ENCODE measurements at places on chromosomes 13 and 19.

- DNase-seq, result no peak
These were observed 110.5 kb downstream of the ENOX1 start for GRCh38 chr13:43676320-43676719.

DNA sequence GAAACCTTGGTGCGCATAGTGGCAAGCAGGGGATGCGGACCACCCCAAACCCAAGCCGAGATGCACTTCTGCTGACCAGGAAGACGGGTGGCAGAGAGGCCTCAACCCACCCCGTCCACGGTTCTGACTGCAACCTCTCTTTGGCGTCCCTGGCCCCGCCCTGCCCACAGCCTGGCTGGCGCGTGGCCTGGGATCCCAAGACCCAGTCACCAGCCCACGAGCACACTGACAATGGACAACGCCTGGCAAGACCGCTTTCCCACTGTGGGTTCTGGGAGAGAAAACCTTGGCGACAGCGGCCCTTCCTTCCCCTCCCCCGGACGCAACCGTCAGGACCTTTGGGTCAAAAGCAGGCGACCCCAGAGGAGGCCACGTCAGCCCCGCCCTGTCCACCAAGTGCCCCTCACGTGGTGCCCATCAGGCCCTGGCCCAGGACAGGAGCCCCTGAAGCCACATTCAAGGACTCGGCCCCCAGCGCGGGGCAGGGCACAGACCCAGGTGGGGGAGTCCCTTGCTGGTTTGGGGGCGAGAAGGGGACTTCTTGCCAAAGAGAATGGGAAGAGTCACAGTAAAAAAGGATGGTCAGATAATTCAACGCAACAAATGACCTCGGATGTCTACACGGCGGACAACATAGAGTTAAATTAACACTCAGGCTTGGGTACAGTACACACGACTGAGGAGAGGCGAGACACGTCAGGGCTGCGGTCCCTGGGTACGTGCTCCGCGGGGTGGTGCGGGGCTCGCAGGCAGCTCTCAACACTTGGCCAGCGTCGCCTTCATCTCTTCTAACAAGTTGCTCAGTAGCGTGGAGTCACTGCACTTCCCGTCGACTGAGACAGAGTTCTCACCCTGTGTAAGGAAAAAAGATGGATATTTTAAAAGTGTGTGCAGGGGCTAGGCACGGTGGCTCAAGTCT, 5.0 kb downstream of the IZUMO4 start:
- DNase-seq, result no peak

- DNase-seq, result no peak
These were observed 67.7 kb upstream of the ABCC4 start for GRCh38 chr13:95368998-95369397.

DNA sequence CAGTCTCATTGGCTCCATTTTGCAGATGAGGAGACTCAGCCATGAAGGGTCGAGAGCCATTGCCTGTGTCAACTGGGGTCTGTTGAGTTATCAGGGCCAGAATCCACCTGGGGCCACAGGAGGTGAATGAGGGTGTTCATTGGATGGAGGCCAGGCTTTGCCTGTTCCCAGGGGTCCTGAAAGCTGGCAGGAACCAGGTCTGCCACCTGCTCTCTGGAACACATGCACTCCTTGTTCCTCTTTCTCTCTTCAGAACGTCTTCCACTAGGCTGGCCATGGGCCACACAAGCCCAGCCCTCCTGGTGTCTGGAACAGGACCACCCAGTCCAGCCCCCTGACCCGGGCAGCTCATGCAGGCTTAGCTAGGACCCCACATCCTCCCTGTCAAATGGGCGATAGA, 21.1 kb downstream of the PPP1R37 start:
- no peak for DNase-seq

GRCh38 chr19:1028062-1028926, 1.9 kb downstream of the CNN2 start:
- DNase-seq, result no peak

DNA sequence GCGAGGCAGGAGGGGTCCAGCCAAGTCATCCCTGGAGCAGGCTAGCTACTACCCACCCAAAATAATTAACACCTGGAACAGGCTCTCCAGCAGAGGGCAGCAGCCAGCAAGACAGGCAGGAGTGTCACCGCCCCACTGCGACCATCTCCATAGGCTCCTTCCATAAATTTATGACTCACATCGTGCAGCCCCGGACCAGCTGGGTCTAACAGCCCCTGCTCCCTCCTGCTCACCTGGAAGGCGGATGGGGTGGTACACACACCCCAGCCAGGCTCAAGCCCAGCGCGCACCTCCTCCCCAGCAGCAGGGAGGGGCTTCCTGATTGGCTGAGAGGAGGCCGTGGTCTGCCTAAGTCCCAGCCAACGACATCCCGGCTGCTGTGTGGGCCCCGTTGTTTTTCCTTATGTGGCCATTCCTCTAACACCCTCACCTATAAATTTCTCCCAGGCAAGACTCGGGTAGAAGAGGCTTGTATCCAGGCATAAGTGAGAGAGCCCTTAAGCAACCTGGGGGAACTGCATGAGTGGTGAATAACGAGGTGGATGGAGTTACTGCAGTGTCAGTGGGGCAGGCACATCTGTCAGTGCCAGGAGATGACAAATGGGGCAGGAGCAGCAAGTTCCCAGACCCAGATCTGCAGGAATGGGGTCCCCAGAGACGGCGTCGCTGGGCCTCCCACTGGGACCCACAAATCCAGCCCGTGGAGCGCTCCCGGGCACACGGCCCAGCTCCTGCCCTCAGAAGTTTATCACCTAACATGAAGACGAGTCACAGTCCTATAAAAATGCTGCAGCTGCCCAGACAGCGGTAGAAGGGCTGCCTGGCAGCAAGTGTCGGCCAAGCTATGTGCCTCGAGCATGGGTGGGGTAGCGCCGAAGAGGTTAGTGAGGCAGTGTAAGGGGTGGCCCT, 43.1 kb downstream of the CEBPG start:
- peak; percentile 40 for DNase-seq

DNA sequence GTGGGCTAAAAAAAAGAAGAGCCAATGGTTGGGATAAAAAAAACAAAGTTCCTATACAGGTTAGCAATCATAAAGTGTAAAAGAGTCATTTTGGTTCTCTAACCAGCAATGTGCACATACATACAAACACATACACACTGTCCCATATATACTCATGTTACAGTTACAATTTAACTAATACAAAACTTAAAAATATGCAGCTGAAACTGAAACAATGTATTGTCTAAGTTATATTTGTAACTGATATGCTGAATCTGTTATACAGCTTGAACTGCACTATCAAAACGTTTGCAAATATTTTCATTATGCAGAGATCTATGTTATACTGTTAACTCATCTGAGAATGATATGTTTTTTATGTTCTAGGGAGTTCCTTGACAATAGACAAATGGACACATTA, 173.7 kb downstream of the KLF12 start:
- no peak for DNase-seq

- no peak for DNase-seq
These were observed 14.9 kb downstream of the UBE2L5 start for GRCh38 chr13:30437177-30437576.

- no peak for DNase-seq
These were observed 223.1 kb downstream of the MZT1 start for GRCh38 chr13:72504131-72504841.

- DNase-seq, result no peak
These were observed 233.1 kb downstream of the LACC1 start for GRCh38 chr13:44112700-44113329.

DNA sequence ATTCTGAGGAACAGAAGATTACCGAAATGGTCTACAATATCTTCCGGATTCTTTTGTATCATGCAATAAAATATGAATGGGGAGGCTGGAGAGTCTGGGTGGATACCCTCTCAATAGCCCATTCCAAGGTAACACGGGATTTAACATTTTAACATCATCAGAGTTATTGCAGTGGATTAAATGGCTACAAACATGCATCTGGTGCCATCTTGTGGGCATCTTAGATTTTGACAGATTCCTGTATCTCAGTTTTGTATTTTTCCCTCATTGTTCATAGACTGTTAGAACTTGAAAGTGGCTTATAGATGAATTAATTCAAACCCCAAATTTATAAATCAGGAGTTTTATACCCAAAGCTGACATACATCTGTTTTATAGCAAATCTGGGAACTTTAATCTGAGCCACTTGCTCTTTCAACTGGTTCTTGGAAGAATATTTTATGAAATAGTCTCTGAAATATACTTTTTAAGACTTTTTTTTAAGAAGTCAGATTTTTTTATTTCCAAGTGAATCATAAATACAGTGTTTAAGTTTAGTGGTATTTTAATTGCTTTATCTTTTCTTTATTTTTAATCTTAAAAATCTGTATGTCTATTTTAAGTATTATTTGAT, 215.2 kb downstream of the NBEA start:
- no peak for DNase-seq

DNA sequence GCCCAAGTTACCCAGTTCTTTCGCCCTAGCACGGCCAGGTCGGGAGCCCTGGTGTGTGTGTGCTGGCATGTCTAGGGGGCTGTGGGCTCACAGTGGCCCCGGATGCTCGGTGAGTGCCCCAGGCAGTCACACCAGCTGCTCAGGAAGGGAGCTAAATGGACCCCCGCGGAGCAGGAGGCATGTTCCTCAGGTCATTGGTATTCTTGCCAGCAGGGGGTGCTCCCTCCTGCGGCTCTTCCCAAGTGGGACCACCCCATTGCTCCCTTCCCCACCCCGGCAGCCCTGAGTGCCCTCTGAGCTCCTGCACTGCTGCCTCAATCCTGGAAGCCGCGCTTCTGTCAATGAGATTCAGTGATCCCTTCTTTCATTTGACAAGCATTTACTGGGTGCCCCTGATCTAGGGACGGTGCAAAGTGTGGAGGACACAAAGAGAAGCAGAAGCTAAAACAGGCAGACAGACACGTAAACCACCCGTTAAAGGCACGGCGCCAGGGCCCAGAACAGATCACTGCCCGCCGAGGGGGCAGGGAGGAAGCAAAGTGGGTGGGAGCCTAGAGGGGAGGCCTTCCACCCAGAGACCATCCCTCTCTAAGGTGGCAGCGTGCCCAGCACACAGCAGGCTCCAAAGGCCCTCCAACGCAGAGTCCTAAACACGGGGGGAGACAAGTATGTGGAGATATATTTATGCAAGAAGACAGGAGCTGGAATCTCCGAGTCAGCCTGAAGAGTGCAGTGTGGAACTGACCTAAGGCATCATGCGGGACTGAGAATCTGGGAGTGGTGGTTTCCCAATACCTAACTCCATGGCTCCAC, 5.2 kb upstream of the ADPRHL1 start:
- no peak for DNase-seq

DNA sequence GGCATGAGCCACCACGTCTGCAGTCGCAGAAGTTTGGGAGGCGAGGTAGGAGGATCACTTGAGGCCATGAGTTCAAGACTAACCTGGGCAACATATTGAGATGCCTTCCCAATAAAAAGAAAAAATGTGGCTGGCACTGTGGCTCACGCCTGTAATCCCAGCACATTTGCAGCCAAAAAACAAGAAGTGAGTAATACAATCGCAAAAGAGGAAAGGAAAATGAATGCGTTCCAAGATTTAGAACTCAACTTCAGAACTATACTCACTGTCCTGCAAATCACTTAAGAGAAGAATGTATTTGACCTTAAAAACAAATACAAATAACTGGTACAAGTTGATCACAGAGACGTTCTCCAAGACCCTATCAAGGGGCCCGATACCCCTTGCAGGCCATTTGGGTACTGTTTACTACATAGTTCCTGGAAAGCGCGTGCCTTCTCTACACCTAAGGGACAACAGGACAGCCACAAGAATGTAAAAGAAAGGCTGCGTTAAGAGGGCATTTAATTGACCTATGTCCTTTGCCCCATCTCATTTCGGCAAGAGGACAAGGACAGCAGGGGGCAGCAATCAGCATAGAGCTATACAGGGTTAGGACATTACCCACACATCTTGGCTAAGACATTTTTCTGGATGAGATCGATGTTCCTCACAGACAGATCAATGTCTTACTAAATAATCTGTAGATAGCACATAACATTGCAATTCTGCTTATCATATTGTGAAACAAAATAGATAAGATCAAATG, 41.3 kb downstream of the FLT3 start:
- DNase-seq, result no peak

DNA sequence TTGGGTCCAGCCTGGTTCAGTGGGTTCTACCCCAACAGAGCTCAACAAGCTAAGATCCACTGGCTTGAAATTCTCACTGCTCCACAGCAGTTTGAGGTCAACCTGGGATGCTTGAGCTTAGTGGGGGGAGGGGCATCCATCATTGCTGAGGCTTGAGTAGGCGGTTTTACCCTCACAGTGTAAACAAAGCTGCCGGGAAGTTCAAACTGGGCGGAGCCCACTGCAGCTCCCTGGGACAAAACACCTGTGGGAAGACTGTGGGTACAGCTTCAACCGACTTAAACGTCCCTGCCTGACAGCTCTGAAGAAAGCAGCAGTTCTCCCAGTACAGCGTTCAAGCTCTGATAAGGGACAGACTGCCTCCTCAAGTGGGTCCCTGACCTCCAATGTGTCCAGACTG, 1161.9 kb downstream of the UQCRFS1 start:
- no peak for DNase-seq

DNA sequence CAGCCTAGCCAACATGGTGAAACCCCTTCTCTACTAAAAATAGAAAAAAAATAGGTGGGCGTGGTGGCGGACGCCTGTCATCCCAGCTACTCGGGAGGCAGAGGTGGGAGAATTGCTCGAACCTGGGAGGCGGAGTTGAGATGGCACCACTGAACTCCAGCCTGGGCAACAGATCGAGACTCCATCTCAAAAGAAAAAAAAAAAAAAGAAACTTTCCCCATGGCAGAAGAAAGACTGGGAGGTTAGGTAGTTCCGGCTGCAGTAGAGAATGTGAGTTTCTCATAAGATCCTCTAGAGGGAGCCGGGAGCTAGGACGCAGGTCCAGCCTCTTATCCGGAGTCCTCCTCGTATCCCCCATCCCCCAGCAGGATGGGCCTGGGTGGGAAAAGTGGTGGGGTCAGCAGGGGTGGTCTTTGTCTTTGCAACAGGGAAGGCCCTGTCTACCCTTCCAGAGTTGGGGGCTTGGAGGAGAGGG, 13.2 kb upstream of the CREB3L3 start:
- DNase-seq, result no peak

- DNase-seq, result no peak
These were observed 81.4 kb upstream of the UQCRFS1 start for GRCh38 chr19:29294343-29294811.

DNA sequence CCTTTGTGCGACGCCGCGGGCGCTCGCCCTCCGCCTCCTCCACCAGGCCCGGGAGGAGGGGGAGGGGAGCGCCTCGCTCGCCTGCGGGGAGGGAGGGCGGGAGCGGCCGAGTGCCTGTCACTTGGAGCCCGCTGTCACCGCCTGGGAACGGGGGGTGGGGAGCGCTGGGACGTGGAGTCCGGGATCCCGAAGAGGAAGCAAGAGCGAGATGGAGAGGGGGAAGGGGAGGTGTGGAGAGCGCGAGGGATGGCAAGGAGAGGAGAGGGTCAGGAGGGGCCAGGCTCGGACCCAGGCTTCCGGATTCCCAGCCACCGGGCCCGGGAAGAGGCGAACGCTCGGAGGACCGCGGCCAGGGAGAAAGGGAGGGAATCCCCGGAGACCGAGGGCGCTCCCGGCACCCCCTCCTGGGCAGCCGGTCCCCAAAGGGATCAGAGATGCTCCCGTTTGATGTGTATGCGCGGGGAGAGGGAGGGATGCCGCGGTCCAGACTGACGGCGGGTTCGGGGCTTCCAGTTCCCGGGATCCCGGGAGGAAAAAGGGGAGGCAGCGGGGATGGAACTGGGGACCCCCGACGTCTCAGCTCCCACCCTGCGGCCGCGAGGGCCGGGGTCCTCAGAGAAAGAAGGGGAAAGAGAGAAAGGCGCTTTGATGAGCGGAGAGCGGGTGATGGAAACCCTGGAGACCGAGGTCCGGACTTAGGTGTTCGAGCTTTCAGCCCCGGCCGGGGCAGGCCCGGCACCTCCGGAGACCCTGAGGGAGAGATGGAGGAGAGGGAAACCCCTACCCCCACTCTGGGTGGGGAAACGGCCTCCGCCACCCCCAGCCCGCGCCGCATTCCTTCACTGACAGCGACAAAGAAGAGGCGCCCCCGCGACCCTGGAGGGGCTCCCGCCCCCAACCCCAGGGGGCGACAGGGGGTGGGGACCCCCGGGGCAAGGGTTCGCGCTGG, 4.7 kb upstream of the DPF1 start:
- DNase-seq, result no peak
